ENCODE measurements at places on chromosomes 2 and 18.

GRCh38 chr2:84855731-84856130, 25.2 kb downstream of the TRABD2A start:
- no peak for DNase-seq

- no peak for DNase-seq
Measured at GRCh38 chr2:178191004-178191508, 3.3 kb upstream of the OSBPL6 start.

GRCh38 chr2:12162269-12163247, 416.1 kb downstream of the LPIN1 start:
- DNase-seq = no peak

DNA sequence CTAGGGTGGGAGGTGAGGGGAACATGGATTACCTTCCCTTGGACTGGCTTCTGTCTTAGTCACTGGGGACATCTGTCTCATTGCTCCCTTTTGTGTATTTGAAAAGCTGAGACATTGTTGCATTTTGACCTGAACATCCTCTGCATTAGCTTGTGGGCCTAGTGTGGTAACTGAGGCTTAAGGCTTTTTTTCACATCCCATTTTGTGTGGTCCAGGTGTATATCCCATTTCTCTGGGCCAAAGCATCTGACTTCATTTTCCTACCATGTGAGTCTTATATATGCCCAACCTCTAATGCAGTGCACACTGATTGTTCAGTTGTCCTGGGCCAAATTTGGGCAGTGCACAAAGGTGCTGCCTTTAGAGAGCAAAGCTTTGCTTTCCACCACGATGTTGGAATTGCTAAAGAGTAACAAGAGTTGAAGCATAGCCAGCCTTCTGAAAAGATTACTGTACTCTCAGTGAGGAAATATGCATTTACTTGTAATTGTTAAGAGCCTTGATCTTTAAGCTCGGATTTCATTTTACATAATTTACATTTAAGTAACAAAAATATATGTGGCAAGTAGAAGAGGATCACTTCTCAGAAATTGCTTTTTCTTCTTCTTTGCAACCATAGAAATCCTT, 13.3 kb downstream of the PRKCE start:
- DNase-seq = no peak

GRCh38 chr2:187434342-187434785, 13.7 kb downstream of the CALCRL start:
- no peak for DNase-seq

All from LoVo (cell line).